ENCODE measurements at places on chromosomes 11 and 22.

DNA sequence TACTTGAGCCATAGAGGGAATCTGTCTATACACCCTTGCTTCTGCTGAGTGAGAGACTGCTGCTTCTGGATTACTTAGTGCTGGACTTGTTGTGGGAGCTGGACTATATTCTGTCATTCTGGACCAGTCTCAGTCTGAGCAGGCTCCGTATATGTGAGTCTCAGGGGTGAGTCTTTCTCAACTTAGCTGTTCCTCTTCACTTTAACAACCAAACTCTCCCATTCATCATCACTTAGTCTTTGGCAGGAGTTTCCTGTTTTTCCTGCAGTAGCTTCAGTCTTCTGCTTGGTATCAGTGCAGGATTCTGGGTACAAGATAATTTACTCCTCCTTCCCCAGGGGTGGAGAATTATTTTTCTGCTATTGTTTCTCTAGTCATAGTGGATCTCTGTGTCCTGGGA lies 779.5 kb downstream of the METTL15 start:
- DNase-seq = no peak

GRCh38 chr11:16418428-16419097 lies 62.2 kb upstream of the SOX6 start:
- DNase-seq = no peak

GRCh38 chr11:69274531-69275016 lies 19.4 kb upstream of the MYEOV start:
- no peak for DNase-seq

GRCh38 chr11:130622141-130622542 lies 173.7 kb downstream of the ADAMTS15 start:
- DNase-seq = no peak

GRCh38 chr11:12680246-12680939 lies 6.2 kb downstream of the TEAD1 start:
- DNase-seq = no peak

GRCh38 chr11:111559800-111560464 lies 19.4 kb downstream of the LAYN start:
- DNase-seq = no peak

DNA sequence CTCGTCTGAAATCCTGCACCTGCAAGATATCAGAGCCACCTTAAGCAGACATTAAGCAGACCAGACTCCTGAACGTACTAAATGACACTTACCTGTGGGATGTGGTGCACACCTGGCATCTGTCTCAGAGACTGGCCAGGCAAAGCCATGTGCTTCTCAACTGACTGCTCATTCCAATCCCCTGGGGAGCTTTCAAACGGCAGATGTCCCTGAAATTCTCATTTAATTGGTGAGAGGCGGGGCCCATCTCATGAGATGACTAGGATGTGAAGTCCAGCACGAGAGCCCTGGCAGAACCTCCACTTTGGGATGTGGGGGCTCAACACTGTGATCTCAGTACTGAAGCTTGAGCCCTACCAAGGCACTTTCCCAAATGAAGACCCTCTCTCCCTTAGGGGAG lies 84.9 kb upstream of the HMGXB4 start:
- DNase-seq = no peak

- no peak for DNase-seq
Observed at GRCh38 chr11:75562836-75563484, 907 bp downstream of the SERPINH1 start.

DNA sequence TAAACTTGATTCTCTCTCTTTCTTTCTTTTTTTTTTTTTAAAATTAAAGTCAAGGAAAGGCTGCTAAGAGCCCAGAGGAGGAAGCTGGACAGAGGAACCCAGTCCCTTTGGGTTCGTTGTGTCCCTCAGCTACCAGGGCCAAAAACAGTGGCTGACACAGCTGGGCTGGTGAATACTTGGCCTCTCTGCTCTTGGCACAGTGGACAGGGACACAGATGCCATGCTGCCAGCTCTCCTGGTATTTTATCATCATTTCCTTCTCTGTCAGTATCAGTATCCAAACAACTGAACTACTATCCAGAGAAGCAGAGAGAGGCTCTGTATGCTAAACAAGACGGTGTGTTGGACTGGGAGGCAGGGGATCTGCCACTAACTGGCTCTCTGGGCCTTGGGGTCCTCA lies 123.7 kb upstream of the CCDC90B start:
- no peak for DNase-seq

DNA sequence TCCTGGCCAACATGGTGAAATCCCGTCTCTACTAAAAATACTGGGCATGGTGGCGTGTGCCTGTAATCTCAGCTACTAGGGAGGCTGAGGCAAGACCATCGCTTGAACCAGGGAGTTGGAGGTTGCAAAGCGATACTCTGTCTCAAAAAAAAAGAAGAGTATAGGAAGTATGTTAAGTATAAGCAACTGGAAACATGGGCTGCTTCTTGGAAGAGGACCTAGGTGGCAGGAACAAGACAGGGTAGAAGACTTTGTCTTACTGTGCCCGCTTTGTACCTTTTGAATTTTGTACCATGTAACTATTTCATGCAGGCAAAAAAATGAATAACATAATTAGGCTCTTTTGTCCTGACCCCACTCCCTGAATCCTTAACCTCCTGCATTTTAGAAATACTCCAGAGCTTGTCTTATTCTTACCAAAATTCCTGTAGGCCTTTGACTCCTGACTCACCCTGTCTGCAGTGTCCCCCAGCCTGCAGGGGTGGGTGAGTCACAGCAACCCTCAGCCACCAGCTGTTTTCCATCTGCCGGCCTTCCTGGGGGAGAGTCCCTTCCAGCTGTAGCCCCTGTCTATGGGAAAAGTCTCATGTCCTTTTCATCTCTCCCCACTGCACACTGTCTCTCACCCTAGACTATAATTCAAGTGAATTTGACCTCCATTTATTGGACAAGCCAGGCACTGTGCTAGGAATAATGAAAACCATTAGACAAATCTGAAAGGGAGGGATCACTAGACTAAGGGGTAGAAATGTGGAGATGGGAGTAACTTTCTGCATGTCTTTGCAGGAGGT lies 41.8 kb downstream of the TXN2 start:
- DNase-seq = no peak

- DNase-seq = no peak
Observed at GRCh38 chr11:2306452-2306823, 4.6 kb downstream of the TSPAN32 start.

DNA sequence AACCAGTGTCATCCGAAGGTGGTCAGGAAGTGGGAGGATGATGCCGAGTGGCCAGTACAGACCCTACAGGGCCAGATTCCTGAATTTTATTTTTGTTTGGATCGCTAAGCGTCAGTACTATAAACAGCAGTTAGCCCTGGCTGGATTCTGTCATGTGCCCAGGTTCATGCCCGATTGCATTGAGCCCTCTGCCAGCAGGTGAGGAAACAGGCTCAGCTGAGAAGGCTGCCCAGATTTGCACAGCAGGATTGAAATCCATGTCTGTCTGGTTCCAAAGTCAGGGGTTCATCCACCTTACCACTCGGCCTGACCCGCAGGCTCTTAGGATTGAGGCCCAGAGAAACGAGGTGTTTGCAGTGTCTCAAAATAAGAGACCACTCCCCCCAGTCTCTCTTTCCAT lies 9.1 kb upstream of the TBC1D22A start:
- DNase-seq = no peak

DNA sequence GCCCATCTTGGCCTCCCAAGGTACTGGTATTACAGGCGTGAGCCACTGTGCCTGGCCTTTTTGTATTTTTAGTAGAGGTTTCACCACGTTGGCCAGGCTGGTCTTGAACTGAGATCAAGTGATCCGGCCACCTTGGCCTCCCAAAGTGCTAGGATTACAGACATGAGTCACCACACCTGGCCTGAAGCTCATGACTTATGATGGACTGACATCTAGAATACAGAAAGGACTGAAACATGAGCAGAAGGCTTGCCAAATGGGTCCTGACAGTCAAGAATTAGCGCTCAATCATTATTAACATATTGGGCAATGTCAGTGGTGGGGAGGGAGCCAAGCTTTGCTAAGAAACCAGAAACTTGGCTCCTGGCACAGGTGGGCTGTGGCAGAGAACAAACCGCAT lies 5.0 kb downstream of the FADS1 start:
- no peak for DNase-seq

- no peak for DNase-seq
Observed at GRCh38 chr22:31106731-31107177, 614 bp downstream of the SELENOM start.

- no peak for DNase-seq
Observed at GRCh38 chr11:16778876-16779275, 40.4 kb downstream of the C11orf58 start.

GRCh38 chr11:134052395-134052987 lies 16.4 kb upstream of the JAM3 start:
- DNase-seq = no peak

- DNase-seq = no peak
Observed at GRCh38 chr11:111000400-111001080, 245.0 kb upstream of the POU2AF2 start.

GRCh38 chr11:12716816-12717215 lies 42.6 kb downstream of the TEAD1 start:
- DNase-seq = no peak

DNA sequence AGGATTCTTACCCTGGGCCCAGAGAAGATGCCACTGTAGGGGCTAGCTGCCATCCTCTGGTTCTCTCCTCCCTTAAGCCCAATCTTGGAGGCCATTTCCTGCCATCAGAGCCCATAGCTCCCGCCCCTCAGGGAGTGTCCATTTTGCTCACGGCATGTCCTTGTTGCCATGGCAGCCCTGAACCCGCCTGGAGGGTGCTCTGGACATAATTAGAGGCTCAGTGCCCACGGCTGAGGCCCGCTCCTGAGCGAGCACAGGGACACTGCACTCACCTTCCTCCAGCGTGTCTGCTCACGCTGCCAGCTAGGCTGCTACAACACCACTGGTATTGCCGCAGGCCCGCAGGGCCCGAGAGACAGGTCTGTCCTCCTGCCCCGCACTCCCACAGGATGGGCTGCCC lies 11.1 kb upstream of the SUSD2 start:
- DNase-seq = no peak

DNA sequence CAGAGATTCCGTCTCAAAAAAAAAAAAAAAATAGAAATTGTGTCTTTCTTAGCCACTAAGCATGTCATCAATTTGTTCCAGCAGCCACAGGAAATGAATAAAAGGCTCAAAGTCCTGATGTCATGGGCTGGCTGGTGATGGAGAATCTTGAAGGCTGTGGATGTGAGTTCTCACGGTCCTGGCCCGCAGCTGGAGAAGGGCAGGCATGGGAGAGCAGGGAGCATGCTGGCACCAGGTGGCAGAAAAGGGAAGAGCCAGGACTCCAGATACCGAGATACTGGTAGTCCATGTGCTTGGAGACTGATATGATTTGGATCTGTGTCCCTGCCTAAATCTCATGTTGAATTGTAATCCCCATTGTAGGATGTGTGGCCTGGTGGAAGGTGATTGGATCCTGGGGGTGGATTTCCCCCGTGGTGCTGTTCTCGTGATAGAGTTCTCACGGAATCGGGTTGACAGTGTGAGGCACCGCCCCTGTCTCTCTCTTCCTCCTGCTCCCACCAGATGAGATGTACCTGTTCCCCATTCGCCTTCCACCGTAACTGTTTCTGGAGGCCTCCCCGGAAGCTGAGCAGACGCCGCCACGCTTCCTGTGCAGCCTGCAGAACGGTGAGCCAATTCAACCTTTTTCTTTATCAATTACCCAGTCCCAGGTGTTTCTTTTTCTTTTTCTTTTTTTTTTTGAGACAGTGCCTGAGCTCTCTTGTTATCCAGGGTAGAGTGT lies 18.1 kb downstream of the MRGPRD start:
- no peak for DNase-seq

DNA sequence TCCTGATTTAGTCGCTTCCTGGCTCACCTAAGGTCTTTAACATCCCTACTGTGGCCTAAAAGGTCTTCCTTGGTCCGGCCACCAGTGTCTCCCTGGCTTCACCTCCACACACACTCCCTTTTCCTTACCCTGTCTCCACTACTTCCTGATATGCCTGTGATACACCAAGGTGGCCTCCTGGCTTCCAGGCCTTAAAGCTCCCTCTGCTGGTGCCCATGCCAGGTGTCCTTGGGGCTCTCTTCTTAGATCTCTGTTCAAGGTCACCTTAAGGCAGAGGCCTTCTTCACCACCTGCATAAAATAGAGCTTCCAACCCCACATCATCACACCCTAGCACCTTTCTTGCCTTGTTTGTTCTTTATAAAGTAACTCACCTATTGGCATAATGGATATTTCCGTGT lies 787.7 kb downstream of the NTM start:
- no peak for DNase-seq

- DNase-seq = peak; percentile 56
Observed at GRCh38 chr11:130068986-130069658, 572 bp upstream of the APLP2 start.

- DNase-seq = peak; percentile 5
Observed at GRCh38 chr11:111819161-111819828, 52.1 kb downstream of the ALG9 start.

GRCh38 chr11:27234043-27234668 lies 128.9 kb downstream of the CCDC34 start:
- no peak for DNase-seq

GRCh38 chr11:45031912-45032519 lies 81.3 kb upstream of the TP53I11 start:
- no peak for DNase-seq

DNA sequence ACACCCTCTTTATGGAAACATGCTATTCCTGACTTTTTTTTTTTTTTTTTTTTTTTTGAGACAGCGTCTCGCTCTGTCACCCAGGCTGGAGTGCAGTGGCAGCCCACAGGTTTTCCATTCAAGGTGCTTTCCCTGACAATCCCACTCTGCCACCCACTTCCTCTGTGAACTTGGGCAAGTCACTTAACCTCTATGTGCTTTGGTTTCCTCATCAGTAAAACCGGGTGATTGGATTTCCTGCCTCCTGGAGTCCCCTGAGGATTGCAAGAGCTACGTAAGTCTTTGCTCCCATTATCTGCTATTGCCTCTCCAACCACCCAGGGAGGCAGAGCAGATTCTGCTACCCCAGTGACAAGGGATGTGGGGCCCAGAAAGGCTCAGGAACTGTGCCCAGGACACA lies 54.1 kb downstream of the CELSR1 start:
- DNase-seq = no peak

GRCh38 chr11:1766719-1767398 lies 3.1 kb upstream of the CTSD start:
- DNase-seq = no peak

GRCh38 chr11:46237248-46238077 lies 40.0 kb upstream of the CREB3L1 start:
- peak; percentile 80 for DNase-seq

DNA sequence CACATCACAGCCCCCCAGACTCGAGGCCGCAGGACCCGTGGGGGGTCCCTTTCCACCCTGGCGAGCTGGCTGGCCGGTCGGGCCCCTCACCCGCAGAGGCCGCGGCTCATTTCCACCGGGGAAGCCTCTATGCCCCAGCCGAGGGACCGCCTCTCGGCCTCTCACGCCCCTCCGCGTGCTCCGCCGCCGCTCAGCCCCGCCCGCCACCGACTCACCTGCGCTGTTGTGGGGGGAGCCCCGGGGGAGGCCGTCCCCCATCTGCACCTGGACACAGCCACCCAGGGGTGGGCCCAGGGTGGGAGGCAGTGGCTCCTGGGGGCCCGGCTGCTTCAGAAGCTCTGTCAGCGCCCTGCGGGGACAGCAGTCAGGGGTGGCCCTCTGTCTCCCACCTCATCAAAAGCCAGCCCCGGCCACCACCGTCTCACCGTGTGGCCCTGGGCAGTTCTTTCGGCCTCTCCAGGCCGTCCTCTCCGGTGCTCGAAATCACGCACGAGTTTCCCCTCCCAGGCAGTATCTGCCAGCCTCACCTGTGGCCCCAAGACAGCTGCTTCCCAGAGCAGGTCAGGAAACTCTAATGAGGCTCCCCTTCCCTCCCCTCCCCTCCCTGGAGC lies 3.8 kb downstream of the SHISA8 start:
- DNase-seq = no peak
